ENCODE measurements at places on chromosomes 12 and 14. TPM values are rescaled to one million over a fixed set of nuclear protein-coding genes. Genes with fewer than 3 reads are reported as not detected.

Gene A2M
- total RNA-seq: not detected

Gene KRT7
- total RNA-seq: 67.6 TPM

Gene TTC9
- total RNA-seq: 6.5 TPM

Gene NTN4
- total RNA-seq: 74.5 TPM

Gene MORN3
- 0.16 TPM for total RNA-seq

Gene NTF3
- total RNA-seq: 0.16 TPM

Gene EID3
- 1.4 TPM for total RNA-seq

Gene NGB
- total RNA-seq: not detected

Gene RNU4-1
- under 0.01 TPM for total RNA-seq

Gene CDH24
- 13.8 TPM for total RNA-seq

Gene P2RX2
- total RNA-seq: not detected

Gene ACRBP
- total RNA-seq: 8.7 TPM

Gene ZDHHC17
- total RNA-seq: 19.3 TPM

Gene TAS2R31
- 0.51 TPM for total RNA-seq

Gene CDC42BPB
- total RNA-seq: 141 TPM

Gene AQP5
- not detected for total RNA-seq

Gene ADGRD1
- not detected for total RNA-seq

Gene C14orf39
- not detected for total RNA-seq

Gene CATSPERB
- total RNA-seq: not detected

Gene ATF7
- 17.1 TPM for total RNA-seq

Gene C12orf56
- 1.3 TPM for total RNA-seq

Gene MYF5
- total RNA-seq: not detected

Gene DPY19L2
- 3.3 TPM for total RNA-seq

Gene ENTPD5
- 8.0 TPM for total RNA-seq

Gene DRAM1
- total RNA-seq: 25.9 TPM

Gene ATL1
- 3.4 TPM for total RNA-seq

Gene MBD6
- 23.8 TPM for total RNA-seq

Gene AP5M1
- 17.4 TPM for total RNA-seq

Gene SYNE3
- total RNA-seq: 1.1 TPM

Gene SERPINA12
- not detected for total RNA-seq

Gene RALGAPA1
- 14.2 TPM for total RNA-seq

Gene IRAK3
- total RNA-seq: 2.6 TPM

Gene CIDEB
- 1.3 TPM for total RNA-seq

Gene FBRSL1
- 32.9 TPM for total RNA-seq

Gene MLXIP
- 58.2 TPM for total RNA-seq

Gene ARMH4
- total RNA-seq: 15.8 TPM

Gene TAS2R20
- 0.51 TPM for total RNA-seq

Gene OVCH1
- total RNA-seq: not detected

Gene RPL10L
- not detected for total RNA-seq

Gene TAS2R13
- 0.38 TPM for total RNA-seq

Gene PZP
- not detected for total RNA-seq

Gene SERPINA4
- not detected for total RNA-seq

Gene NRXN3
- total RNA-seq: 6.1 TPM

Gene AKAP3
- 0.13 TPM for total RNA-seq

Gene KRT2
- total RNA-seq: not detected

Gene FRMD6
- total RNA-seq: 113 TPM

Gene RNASE7
- total RNA-seq: not detected

Gene TMPRSS12
- not detected for total RNA-seq

Gene RILPL1
- 17.4 TPM for total RNA-seq

Gene NFE2
- total RNA-seq: not detected
